ENCODE measurements at places on chromosomes 2 and 18.

GRCh38 chr2:2046497-2046896 lies 284.6 kb downstream of the MYT1L start:
- DNase-seq = no peak

GRCh38 chr18:51811883-51812282 lies 528.1 kb upstream of the DCC start:
- no peak for DNase-seq

DNA sequence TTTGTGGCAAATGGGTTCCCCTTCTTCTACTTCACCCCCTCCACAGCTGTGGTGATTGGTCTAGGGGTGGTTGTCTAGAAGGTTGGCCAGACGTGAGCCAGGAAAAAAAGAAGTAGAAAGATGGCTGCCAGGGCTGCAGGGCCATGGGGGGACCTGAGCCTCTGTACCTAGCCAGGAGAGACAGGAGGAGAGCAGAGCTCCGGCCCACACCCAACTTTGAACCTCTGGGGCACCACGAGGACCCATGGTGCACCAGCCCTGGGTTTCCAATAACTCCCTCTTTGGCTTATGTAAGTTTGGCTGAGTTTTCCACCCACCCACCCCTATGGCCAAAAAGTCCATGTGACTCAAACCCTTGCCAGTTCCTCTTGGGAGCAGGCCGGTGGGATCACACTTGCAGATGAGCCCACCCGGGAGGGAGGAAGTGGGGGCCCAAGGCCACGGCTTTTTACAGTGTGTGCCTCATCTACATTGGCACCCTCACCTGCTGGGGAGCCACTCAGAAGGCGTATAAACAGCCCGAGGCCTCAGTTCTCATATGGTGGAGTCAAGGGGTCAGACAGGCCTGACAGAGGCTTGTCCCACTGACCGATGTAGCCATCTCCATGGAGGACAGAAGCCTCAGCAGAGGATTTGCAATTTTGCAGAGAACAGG lies 293.1 kb upstream of the HDAC4 start:
- DNase-seq = no peak

GRCh38 chr2:163692611-163693482 lies 43.0 kb downstream of the FIGN start:
- no peak for DNase-seq

DNA sequence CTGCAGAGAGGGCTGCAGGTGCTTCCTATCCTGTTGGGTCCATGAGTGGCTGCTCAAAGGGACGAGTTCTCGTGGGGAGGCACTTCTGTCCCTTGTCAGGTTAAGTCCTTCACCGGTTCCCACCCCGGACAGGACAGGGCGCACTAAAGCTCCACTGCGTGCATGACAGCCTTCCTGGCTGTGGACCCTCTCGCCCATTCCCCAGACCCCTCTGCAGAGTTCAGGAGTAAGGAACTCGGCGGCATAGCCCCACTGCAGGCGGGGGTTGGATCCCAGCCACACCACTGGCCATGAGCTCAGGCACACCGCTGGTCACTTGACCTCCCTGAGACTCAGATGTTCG lies 147.5 kb upstream of the ID2 start:
- DNase-seq = no peak

DNA sequence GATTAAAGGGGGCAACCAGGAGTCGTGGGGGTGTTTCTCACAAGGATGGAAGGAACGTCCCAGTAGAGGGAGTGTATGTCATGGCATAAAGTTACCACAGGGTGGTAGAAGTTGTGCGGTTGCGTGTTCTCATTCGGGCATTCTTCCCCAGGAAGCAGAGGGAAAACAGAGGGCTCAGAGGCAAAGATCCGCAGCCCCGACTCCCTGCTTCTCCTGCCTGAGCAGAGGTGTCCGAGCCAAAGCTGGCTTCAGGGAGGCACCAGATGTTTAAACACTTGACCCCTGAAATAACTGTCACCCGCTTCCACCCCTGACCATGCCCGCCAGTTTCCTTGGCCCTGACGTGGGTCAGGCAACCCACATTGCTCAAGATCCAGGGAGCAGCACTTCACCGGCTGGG lies 83.7 kb downstream of the EN1 start:
- no peak for DNase-seq

GRCh38 chr18:8501044-8501443 lies 108.2 kb upstream of the RAB12 start:
- DNase-seq = no peak

DNA sequence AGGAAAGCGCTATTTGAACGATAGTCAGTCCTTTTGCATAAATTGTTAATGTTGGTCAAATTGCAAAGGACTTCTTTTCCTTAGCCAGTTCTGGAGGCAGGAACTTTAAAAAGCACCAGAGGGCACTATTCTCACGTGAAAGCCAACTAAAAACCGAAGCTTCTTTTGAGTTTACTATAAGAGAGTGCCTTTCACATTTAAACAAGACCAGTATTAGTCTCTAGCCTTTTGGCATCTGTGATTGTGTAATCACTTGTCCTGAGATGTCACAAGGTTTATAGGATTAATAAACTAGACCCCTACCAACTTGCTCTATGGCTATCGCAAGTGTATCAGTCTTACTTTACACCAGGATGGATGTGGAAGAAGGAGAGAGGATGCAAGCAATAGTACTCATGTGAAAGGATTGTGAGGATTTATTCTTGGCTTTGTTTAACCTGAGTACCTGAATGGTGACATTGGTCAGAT lies 14.4 kb upstream of the STAT4 start:
- DNase-seq = no peak

- no peak for DNase-seq
These were observed 261.5 kb downstream of the MYCN start for GRCh38 chr2:16201848-16202247.

DNA sequence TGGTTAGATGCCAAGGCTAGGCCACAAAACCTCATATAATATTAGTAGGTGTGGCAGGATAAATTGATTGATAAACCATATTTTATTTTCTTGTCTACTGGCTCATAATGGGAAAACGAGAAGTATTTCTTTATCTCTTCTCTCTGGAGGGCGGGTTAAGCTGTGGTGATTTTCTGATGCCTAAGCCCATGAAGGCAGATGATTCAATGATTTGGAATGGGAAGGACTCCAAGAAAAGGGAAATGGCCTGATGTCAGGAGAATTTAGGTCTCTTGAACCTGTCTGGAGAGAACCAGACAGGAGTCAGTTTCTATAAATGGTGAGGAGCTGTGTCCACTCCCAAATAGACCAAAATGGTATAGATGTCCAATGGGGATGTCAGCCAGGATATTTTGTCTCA lies 18.7 kb upstream of the MAP4K3 start:
- no peak for DNase-seq

- DNase-seq = no peak
These were observed 24.5 kb downstream of the KCNF1 start for GRCh38 chr2:10935953-10936942.

- no peak for DNase-seq
These were observed 22.0 kb downstream of the KATNAL2 start for GRCh38 chr18:46939337-46939963.

DNA sequence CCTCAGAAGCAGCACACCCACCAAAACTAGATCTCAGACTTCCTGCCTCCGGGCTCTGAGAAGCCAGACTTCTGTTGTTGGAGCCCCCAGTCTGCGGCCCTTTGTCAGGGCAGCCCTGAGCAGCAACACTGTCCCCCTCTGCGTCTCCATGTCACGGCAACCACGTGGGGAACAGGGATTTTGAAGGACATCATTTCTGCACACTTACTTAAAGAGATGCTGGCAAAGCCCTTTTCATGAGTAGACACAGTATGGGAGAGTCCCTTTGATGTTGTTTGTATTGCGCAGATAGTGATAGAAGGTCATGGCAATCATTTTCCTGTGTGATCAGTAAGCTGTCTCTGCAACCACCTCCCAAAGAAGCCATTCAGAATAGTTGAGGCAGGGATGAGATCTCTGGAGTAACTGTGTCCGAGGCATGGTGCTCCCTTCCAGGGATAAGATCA lies 69.1 kb upstream of the ID2 start:
- no peak for DNase-seq

DNA sequence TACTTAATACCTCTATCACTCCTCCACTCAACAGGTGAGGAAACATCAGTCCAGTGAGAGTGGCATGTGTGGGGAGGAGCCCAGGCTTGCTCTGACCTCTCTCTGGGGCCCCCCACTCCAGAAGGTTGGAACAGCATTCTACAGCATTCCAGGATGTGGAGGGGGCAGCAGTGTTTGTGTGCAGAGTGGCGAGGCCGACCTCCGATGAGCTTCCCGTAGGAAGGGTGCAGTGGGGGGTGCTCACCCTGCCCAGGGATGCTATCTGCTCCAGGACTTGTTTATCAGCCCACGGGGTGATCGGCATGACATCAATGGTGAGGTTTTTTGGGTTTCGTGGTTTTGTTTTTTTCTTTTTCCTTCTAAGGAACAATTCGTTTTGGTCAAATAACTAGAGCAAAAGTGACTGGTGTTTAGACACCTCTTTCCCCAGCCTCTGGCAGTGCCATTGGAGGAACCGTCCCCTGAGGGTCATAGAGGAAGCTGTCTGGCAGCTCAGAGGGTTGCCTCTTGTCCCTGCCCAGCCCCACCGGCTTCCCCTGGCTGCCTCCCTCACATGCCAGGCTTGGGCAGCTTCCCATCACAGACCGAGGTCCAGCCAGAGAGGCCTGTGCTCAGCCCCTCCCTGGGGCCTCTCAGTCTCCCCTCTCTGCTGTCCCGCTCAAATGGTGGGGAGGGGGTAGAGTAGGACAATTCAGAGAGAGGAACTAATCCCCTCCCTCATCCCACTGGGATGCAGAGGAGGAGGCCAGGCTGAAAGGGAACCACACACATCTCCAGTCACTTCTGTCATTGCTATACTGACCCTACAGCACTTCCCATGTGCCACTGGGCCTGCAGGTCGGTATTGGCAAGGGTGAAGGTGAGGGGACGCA lies 96.5 kb downstream of the ZFP36L2 start:
- no peak for DNase-seq

GRCh38 chr18:56326336-56327072 lies 311.9 kb downstream of the TXNL1 start:
- no peak for DNase-seq

GRCh38 chr2:180955101-180955500 lies 25.3 kb upstream of the UBE2E3 start:
- no peak for DNase-seq

GRCh38 chr2:105144152-105144940 lies 97.2 kb upstream of the GPR45 start:
- no peak for DNase-seq

DNA sequence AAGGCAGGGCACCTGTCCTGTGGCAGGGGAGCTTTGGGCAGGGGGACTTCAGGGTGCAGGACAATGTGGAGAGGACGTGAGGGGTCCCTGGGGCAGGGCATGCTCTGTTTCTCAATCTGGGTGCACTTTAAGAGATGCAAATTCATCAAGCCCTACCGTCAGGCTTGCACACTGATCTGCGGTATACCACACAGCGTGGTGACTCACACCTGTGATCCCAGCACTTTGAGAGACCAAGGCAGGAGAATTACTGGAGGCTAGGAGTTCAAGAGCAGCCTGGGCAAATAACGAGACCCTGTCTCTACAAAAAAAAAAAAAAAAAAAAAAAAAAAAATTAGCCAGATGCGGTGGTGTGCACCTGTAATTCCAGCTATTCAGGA lies 10.2 kb upstream of the GPC1 start:
- no peak for DNase-seq

- no peak for DNase-seq
These were observed 154.5 kb downstream of the MGAT5 start for GRCh38 chr2:134408386-134408785.

- no peak for DNase-seq
These were observed 3.8 kb downstream of the COL4A4 start for GRCh38 chr2:227160164-227160563.

GRCh38 chr18:55838841-55839240 lies 250.8 kb upstream of the TCF4 start:
- DNase-seq = no peak

- DNase-seq = no peak
These were observed 235.2 kb upstream of the THSD7B start for GRCh38 chr2:136530146-136530545.

GRCh38 chr2:128714285-128714684 lies 395.6 kb upstream of the HS6ST1 start:
- no peak for DNase-seq

DNA sequence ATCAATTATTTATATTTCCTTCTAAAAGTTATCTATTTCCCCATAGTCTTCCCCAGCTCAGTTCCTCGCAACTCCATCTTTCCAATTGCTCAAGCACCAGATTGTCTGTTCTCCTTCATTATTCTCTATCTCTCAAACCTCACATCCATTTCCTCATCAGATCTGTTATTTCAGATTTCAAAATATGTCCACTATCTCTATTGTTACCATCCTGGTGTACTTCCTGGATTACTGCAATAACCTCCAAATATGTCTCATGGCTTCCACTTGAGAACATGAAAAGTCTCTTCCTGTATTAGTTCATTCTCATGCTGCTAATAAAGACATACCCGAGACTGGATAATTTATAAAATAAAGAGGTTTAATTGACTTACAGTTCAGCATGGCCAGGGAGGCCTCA lies 641.7 kb upstream of the ZEB2 start:
- no peak for DNase-seq

GRCh38 chr2:58925676-58926081 lies 684.6 kb upstream of the FANCL start:
- DNase-seq = no peak

GRCh38 chr2:48461721-48462120 lies 68.2 kb upstream of the STON1 start:
- DNase-seq = no peak

DNA sequence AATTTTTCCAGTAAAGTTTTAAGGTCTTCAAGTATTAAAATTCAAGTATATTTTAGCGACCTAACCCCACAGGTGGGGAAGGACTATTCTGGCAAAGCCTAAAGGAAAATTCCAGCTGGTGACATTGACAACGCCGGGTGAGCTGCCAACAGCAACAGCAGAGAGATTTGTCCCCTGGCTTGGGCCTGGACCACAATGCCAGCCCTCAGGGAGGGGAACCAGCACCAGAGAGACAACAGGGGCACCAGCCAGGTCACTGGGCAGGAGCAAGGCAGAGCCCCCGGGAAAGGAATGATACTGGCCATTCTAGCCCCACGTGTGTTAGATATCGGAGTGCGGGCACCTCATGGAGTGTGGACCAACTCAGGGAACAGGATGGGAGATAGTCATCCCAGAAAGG lies 95.7 kb downstream of the ARMC9 start:
- DNase-seq = no peak

DNA sequence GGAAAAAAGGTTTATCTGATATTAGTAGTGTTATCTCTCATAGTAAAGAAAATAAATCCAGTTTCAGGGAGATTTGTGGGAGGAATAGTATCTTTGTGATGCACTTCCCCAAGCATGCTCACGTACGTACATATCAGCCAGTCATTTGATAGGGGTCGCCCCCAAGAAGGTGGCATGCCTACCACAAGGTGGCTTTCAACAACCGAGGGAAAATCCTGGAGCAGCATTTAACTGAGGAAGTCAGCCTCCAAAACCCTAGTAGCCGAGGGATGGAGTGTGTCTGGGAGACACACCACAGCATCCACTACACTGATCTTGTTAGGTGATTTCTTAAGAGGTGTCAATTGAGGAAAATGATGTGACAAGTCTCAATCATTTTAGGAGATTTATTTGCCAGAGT lies 623.9 kb downstream of the NYAP2 start:
- DNase-seq = no peak

Measured in activated CD4-positive, CD25-positive, alpha-beta regulatory T cell (primary cell).